ENCODE measurements at places on chromosomes 12 and 14.

- peak; percentile 15 for DNase-seq
Measured at GRCh38 chr12:45050751-45051571, at the start of gene DBX2. Gene DBX2 (minus strand): TSS chr12:45051099. CDS start chr12:45050927, 172 bp downstream.

DNA sequence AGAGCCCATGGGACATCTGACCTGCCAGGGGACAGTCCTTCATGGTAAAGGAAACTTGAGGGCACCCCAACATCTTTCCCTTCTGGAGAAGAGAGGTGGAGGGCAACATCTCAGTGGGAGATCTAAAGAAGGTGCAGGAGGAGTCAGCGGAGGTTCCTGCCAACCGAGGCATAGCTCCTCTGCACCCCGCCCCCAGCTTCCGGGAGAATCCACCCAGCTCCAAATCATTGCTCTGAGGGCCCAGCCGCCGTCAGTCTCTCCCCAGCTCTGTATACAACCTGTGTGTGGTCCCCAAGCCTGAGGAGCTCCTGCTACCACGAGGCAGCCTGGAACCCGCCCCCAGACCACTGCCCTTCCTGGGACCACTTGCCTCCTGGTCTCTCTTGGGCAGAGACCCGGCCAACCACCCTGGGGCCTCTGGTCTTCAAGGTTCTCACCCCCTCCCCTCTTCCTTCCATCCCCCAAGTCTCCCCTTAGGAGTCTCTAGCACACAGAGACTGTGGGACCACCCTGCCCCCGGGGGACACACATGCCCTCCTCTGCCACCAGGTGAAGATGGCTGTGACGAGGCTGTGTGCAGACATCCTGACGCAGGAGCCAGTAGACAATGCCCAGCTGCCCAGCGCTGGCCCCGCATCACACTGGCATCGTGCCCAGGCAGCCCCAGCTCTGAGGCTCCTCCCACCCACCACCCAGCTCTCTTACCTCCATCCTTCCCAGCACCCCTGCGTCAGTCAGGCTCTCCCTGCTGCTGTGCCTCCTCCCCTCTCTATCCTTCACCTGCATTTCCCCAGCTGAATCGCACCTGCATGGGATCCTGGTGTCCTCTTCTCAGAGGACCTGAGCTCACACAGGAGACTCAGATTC lies 13.0 kb upstream of the NUDT14 start:
- no peak for DNase-seq

- DNase-seq, result no peak
Measured at GRCh38 chr14:85625925-85626585, 96.1 kb downstream of the FLRT2 start.

DNA sequence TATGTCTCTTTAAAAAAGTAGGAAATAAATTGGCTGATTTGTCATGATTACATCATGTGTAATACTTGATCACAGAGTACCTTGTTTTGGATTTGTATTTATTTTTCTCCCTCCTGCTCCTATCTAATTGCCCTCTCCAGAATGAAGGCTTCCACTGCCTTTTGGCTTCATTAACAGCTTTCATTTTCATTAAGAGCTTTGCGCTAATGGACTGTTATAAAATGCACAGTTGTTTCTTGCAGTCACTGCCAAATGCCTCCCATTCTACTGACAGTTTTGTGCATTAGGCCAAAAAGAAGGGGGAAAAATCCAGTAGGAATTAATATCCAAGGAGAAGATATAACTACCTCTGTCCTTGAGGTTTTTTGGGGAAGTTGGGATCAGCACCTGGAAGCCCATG lies 159.2 kb downstream of the NRXN3 start:
- DNase-seq, result peak; percentile 94

DNA sequence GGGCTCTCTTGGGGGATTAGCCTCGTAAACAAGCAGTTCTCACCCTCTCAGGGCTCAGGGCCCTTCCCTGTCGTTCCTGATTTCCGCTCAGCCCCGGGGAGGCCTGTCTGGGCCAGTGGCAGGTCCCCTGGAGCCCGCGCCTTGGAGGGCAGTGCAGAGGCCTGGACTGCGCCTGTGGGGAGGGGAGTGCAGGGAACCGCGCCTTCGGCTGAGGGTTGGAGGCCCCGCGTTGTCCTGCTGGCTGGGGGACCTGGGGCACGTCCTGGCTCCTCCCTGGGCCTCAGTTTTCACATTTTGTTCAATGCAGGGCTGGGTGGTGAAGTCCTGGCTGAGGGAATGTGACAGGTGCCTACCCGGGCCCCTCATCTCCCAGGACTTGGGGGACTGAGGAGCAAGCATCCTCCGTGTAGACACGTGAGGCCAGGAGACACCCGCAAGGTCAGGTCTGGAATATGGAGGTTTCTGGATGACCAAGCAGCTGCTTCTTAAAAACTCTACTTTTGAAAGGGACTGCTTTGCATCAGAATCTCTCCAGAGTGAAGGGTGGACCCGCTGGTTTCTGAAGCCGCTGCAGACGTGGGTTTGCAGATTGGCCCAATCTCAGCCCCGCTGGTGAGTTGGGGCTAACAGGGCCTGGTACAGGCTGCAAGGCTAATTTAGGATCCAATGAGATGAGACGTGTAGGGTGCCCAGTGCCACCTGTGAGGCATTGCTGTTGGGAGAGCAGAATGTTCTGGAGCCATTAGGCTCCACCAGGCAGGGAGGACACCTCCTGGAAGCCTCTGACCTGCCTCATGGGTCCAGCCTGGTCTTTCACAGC lies 80.2 kb downstream of the KIF26A start:
- DNase-seq, result no peak

DNA sequence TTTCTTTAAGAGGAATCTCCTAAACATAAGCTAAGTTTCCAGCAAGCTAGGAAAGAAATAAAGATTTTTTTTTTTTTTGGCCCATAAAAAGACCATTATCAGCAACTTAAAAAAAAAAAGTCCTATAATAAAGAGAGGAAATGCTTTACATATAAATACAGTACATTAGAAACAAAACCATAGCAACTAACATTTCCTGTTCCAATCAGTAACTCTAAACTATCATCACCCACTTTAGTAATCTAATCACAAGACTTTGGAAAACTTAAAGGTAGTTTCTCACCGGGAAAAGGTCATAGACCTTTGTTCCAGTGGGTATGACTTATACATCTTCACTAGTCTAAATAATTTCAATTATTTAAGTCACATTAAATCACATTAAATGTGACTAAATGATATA lies 11.1 kb downstream of the SPTSSA start:
- no peak for DNase-seq

DNA sequence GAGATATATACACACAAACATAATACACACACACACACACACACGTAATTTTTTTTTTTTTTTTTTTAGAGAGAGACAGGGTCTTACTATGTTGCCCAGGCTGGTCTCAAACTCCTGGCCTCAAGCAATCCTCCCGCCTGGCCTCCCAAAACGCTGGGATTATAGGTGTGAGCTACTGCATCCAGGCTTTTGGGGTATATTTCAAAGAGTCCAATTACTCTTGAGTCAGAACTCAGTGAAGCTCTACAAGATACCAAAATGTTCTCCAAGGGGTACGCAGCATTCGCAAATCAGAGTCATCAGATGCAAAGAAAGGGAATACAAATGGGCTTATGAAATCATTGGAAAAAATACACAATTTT lies 54.0 kb downstream of the PHLDA1 start:
- DNase-seq, result no peak

- DNase-seq, result no peak
Measured at GRCh38 chr12:77644915-77645605, 185.6 kb upstream of the NAV3 start.

DNA sequence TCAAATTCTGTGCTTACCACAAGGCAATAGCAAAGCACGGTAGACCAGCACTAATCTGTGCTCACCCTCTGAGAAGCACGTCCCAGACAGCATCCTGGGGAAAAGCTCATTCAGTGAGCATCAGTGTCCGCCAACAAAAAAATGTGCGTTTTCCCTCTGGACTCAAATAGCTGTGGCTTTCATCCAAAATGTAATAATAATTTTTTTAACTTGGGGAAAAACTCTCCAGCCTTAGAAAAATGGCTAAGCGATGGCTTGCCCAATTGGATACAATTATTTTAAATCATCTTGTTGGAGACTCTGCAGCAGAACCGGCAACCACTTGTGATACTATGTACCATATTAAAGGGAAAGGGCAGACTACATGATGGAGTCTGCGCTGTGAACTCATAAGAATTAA lies 1.1 kb upstream of the KRT77 start:
- no peak for DNase-seq

DNA sequence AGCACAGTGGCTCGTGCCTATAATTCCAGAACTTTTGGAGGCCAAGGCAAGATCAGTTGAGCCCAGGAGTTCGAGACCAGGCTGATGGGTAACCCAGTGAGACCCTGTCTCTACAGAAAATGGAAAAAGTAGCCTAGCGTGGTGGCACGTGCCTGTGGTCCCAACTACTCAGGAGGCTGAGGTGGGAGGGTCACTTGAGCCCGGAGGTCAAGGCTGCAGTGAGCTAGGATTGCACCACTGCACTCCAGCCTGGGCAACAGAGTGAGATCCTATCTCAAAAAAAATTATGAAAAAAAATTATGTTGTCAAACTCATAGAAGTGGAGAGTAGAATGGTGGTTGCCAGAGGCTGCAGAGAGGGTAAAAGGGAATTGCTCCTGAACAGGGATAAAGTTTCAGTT lies 3.6 kb upstream of the LRCOL1 start:
- no peak for DNase-seq

GRCh38 chr12:115398311-115398781 lies 714.4 kb upstream of the TBX3 start:
- DNase-seq, result no peak

GRCh38 chr14:71163050-71163841 lies 256.0 kb downstream of the PCNX1 start:
- DNase-seq, result no peak

DNA sequence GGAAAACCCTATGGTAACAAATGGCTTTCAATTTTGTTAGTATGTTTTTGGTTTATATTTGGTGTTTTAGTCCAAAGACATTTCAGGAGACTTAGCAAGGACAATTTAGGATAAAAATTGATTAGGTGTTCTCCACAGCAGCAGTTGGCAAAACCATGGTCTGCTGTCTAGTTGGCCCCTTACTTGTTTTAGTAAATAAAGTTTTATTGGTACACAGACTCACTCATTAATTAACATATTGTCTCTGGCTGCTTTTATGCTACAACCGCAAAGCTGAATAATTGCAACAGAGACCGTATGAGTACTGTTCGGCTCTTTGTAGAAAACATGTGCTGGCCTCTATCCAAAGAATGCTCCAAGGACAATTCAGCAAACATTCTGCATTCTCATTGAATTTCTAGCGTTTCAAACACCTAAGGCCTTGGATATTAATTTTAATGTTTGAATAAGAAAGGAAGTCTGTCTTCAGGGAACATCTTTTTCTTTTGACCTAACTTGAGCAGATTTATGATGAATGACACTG lies 77.7 kb downstream of the CCDC92 start:
- DNase-seq, result no peak

GRCh38 chr12:4416276-4416675 lies 29.3 kb downstream of the FGF6 start:
- DNase-seq, result no peak

DNA sequence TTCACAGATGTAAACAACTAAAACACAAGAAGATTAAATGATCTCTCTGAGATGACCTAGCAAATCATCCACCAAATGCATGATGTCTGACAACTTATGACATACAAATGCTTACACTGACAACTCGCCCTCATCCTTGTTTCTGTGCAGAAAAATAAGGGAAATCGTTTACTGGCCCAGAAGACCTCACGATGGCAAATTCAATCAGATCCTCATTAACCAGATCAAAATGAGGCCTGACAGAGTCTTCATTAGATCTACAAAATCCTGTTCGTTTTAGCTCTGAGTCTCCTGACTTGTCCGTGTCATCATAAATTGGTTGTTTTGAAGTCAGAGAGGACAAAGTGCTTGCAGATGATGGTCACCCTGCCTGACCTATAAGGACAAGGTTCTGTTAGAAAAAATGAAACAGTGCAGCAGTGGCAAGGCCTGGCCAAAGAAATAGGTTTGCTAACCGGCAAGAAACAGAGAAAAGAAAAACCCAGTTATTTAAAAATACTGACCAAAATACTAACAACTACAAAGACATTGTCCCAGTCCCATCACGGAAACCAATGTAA lies 109.5 kb downstream of the BTG1 start:
- DNase-seq, result no peak

- no peak for DNase-seq
Measured at GRCh38 chr14:31508135-31508534, 20.3 kb upstream of the GPR33 start.

DNA sequence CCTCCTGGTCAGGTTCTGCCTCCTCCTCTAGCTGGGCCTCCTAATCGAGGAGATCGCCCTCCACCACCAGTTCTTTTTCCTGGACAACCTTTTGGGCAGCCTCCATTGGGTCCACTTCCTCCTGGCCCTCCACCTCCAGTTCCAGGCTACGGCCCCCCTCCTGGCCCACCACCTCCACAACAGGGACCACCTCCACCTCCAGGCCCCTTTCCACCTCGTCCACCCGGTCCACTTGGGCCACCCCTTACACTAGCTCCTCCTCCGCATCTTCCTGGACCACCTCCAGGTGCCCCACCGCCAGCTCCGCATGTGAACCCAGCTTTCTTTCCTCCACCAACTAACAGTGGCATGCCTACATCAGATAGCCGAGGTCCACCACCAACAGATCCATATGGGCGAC lies 19.3 kb downstream of the CPSF6 start:
- no peak for DNase-seq

DNA sequence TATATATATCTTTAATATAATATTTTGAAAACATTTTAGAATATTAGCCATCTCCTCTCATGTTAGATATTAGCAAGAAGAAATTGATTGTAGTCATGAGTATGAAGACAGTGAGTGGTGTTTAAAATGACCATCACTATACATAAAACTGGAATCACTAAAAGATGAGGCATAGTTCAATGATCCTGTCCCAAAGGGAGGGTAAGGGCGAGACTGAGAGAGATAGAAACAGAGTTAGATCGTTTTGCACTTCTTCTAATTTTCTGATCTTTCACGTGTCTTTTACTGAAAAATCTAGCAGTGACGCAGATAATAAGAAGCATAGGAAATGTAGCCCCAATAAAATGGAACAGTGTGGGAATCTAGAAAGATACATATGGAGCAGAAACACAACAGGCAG lies 627.4 kb downstream of the SLC16A7 start:
- no peak for DNase-seq

- DNase-seq, result no peak
Measured at GRCh38 chr14:61525293-61526011, 169.9 kb upstream of the HIF1A start.

DNA sequence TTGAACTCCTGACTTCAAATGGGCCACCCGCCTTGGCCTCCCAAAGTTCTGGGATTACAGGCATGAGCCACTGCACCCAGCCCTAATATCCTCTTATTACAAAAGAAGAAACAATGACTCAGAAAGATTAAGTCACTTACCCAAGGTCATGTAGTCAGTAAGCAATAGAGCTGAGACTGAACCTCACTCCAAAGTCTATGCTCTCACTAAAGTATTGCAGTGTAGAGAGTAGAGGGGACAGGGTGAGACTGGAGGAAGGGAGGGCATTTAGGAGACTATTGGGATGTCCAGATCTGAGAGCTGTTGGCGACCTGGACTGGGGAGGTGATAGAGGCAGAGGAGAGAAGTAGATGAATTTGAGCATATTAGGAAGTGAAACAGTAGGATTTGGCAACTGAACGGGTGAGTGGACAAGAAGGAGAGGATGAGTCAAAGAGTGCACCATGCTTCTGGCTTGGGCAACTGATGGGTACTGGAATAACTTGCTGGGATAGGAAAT lies 11.8 kb downstream of the P2RX7 start:
- no peak for DNase-seq

- no peak for DNase-seq
Measured at GRCh38 chr14:76940021-76940760, 88.3 kb downstream of the IRF2BPL start.
